Smooth muscle cell of the umbilical artery (primary cell): ENCODE measurements at places on chromosomes 12 and 14. TPM values are rescaled to one million over a fixed set of nuclear protein-coding genes. Genes with fewer than 3 reads are reported as not detected.

The TAS2R7 gene
- not detected in 2 replicates for total RNA-seq

The DIO2 gene
- 0.09 and 0.59 TPM in 2 replicates for total RNA-seq

The DDX51 gene
- total RNA-seq = 7.7 and 8.7 TPM in 2 replicates

The CEP170B gene
- 14.3 and 38.2 TPM in 2 replicates for total RNA-seq

The ITPK1 gene
- total RNA-seq = 9.8 and 37.6 TPM in 2 replicates

The ZDHHC22 gene
- total RNA-seq = not detected in 2 replicates

The NANOG gene
- total RNA-seq = not detected in 2 replicates

The TMCC3 gene
- 5.9 and 9.3 TPM in 2 replicates for total RNA-seq

The VWF gene
- total RNA-seq = 0.83 and 1.5 TPM in 2 replicates

The SMAGP gene
- total RNA-seq = 4.2 and 20.0 TPM in 2 replicates

The ANO6 gene
- total RNA-seq = 61.2 and 98.9 TPM in 2 replicates

The CPNE6 gene
- not detected in 2 replicates for total RNA-seq

The FBXO33 gene
- 18.4 and 19.5 TPM in 2 replicates for total RNA-seq

The NRXN3 gene
- 3.3 and 7.9 TPM in 2 replicates for total RNA-seq

The AVPR1A gene
- total RNA-seq = not detected in 2 replicates

The SMIM41 gene
- 0.23 TPM in 1 of 2 replicates, not detected in the other for total RNA-seq

The RFLNA gene
- total RNA-seq = 51.7 and 76.1 TPM in 2 replicates

The GPR162 gene
- total RNA-seq = 2.1 and 2.6 TPM in 2 replicates

The TNS2 gene
- total RNA-seq = 6.9 and 7.4 TPM in 2 replicates

The SYCP3 gene
- total RNA-seq = 0.30 and 0.32 TPM in 2 replicates

The TPH2 gene
- total RNA-seq = not detected in 2 replicates

The GRIN2B gene
- total RNA-seq = under 0.01 and 0.09 TPM in 2 replicates

The ADAMTS20 gene
- under 0.01 and 0.14 TPM in 2 replicates for total RNA-seq

The RAD9B gene
- under 0.01 and 0.78 TPM in 2 replicates for total RNA-seq

The SIX1 gene
- total RNA-seq = 0.05 TPM in 1 of 2 replicates, not detected in the other

The SETD3 gene
- total RNA-seq = 46.3 and 56.4 TPM in 2 replicates

The C12orf54 gene
- total RNA-seq = not detected in 2 replicates

The TMEM119 gene
- total RNA-seq = 2.3 and 24.9 TPM in 2 replicates

The A2M gene
- under 0.01 TPM in 1 of 2 replicates, not detected in the other for total RNA-seq

The SLC25A47 gene
- not detected in 2 replicates for total RNA-seq
